Stimulated activated CD4-positive, alpha-beta T cell treated with anti-CD3 and anti-CD28 coated beads, Interleukin-1b, Interleukin-23, amount 100 ng/mL, for 4 hours (primary cell): ENCODE measurements at places on chromosomes 5 and 9.
A peak's percentile ranks its signal among the peaks of the same experiment; 100 is the strongest.

GRCh38 chr9:134213881-134214341 lies 49.5 kb upstream of the RNU6ATAC start:
- DNase-seq, result no peak

- DNase-seq, result no peak
These were observed 668.3 kb downstream of the DNAH5 start for GRCh38 chr5:13276156-13276555.

- DNase-seq, result no peak
These were observed 200.5 kb downstream of the HINT1 start for GRCh38 chr5:130964231-130965202.

- DNase-seq, result no peak
These were observed 702.1 kb downstream of the SEMA5A start for GRCh38 chr5:8843771-8844170.

- no peak for DNase-seq
These were observed 155.7 kb downstream of the RMI1 start for GRCh38 chr9:84136119-84136868.

GRCh38 chr5:134289509-134290113 lies 63.7 kb upstream of the PPP2CA start:
- peak; percentile 36 for DNase-seq

- no peak for DNase-seq
These were observed 21.8 kb downstream of the ELOVL7 start for GRCh38 chr5:60822285-60822556.

DNA sequence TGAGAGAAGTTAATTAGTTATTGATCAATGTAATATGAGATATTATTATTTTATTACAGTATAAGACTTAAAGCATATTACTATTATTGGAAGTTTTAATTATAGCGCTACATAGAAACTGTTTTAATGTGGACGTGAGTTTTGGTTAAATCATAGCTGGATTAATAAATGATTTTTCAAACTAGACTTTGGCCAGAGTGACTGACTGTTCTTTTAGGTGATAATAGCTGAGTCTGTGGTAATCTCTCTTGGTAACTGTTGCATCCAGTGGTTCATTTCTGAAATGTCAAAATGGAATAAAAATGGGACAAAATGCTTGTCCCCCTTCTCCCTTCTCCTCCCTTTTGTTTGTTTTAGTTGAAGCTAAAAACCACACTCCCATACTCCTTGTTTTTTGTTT lies 28.1 kb downstream of the ANKHD1 start:
- no peak for DNase-seq

DNA sequence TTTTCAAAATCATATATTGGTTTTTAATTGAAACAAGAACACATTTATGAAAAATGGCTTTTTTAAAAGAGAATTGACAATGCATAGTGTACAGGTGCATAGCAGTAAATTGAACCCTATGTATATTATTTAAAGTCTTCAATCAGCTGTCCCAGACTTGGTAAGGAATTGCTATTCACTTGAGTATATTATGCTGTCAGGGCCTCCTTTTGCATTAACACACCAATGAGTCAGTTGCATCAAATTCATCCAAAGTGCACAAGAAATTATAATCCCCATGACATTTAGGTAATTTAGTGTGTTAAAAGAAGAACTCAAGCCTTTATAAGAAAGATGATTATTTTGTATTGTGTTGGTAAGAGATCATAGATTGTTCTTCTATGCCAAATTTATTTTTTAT lies 748.8 kb upstream of the RIOK2 start:
- no peak for DNase-seq

- DNase-seq, result no peak
These were observed 148.4 kb upstream of the CLINT1 start for GRCh38 chr5:158007336-158007735.

- DNase-seq, result no peak
These were observed 252.2 kb downstream of the SYK start for GRCh38 chr9:91053824-91054223.

DNA sequence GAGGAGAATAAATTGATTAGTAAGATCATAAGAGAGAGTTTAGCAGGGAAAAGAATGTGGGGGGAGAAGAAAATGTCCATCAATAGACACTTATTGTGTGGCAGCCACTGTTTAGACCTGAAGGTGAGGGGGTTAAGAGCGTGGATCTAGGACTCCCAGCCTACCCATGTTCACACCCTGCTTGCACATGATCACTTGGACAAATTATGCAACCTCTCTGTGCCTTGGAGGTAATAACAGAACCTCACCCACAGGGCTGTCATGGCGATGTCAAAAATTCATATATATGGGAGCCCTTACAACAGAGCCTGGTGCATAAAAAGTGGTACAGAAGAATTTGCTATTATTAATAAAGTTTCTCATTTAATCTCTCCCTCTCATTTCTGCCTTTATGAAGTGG lies 86.0 kb upstream of the EQTN start:
- no peak for DNase-seq

- no peak for DNase-seq
These were observed 451.6 kb downstream of the CDH18 start for GRCh38 chr5:19536387-19536786.

GRCh38 chr5:129459777-129460671 lies at the start of gene ADAMTS19:
Gene ADAMTS19, plus strand, starts transcription at chr5:129460298. Its CDS starts 94 bp downstream, at chr5:129460392.
- no peak for DNase-seq

DNA sequence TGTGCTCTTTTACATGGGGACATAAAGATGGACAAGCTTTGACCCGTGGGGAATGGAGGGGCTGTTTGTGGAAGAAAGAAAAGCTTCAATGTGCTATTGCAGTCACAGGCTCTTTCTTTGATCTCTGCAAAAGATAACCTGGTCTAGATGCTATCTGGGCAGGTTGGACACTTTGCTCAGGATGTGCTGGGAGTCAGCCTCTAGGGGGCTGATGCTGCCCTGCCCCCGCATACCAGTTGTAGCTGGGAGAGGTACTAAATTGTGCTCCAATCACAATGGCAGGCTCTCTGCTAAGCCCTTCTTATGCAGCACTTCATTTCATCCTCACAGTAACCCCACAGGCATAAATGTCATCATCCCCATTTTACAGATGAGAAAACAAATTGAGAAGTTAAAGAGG lies 67.2 kb downstream of the PSD2 start:
- DNase-seq, result no peak

GRCh38 chr9:73215249-73215648 lies 63.6 kb downstream of the ANXA1 start:
- DNase-seq, result no peak

GRCh38 chr5:179297486-179298180 lies 47.6 kb downstream of the ADAMTS2 start:
- no peak for DNase-seq

- DNase-seq, result no peak
These were observed 288.0 kb downstream of the ICE1 start for GRCh38 chr5:5710471-5710870.

GRCh38 chr9:127231666-127232065 lies 32.9 kb upstream of the GARNL3 start:
- DNase-seq, result no peak

GRCh38 chr5:85143138-85143537 lies 758.5 kb upstream of the EDIL3 start:
- DNase-seq, result no peak

GRCh38 chr9:127862075-127863011 lies 7.9 kb upstream of the ENG start:
- DNase-seq, result no peak

- no peak for DNase-seq
These were observed 378.7 kb downstream of the ENC1 start for GRCh38 chr5:74261866-74262265.

GRCh38 chr5:141969783-141970771 lies 1.2 kb downstream of the RNF14 start:
- DNase-seq, result no peak

DNA sequence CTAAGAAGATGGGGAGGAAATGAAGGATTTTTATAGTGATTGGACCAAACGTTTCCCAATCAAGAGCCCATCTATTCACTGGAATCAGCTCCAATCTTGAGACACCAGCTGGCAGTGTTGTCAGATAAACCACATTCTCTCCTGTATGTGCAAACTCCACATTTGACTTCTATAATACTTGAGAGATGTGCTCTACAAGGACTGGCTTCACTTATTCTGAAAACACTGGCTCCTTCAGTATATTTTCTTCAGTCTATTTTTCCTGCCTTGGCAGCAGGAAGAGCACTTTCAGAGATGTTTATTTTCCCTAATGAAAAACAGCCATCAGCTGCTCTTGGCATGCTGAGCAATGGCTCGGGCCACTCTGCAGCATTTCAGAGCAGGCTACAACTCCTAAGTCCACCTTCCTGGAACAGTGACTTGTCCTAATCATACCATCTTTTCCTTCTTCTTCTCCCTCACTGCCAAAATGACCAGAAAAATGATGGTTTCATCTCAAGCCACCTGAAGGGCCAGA lies 96.9 kb upstream of the FSTL4 start:
- no peak for DNase-seq

DNA sequence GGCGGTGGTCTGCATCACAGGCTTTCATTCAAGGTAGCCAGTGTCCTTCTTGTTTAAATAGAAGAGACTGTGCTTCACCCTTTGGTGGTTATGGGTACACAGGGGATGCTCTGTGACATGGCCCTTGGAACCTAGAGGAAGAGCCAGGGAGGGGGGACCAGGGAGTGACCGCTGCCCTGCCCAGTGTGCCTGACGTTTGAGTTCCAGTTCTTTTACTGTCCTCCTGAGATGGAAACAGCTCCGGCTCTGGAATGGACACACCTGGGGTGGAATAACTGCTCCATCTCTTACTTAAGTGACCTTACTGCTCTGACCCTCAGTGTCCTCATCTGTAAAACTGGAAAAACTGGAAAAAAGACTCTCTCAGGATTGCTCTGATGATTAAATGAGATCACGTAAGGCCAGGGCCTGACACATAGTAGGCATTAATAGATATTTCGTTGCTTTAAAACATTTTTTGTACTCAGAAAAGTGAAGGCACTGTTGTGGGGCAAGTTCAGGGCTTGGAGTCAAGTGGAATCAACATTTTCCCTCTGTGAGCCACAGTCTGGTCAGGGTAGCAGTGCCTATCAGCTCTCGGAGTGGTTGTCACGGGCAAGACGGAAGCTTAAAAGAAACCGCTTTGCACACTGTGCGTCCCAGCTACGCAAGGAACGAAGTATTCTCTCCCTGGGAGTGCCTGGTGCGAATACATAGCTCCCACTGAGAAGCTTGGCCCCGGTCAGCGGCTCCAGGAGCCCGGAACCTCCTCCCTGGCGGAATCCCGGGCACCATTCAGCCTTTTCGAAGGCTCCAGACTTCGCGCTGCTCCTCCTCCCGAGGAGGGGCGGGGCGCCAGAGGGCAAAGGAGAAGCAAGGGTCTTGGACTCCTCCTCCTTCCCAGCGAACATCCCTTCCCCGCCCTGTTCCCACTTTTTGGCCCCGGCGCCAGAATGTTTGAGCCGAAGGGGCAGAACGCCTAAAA lies 5.8 kb downstream of the POU4F3 start:
- DNase-seq, result no peak

GRCh38 chr9:72526901-72527800 lies 5.7 kb downstream of the TMC1 start:
- DNase-seq, result peak; percentile 50

- DNase-seq, result no peak
These were observed 56.1 kb downstream of the UBAP2 start for GRCh38 chr9:33992632-33993031.

- DNase-seq, result no peak
These were observed 236.0 kb upstream of the CDH18 start for GRCh38 chr5:20224046-20224445.

- DNase-seq, result no peak
These were observed 65.2 kb downstream of the JMY start for GRCh38 chr5:79301046-79301712.

- peak; percentile 84 for DNase-seq
These were observed 15.8 kb upstream of the RAPGEF1 start for GRCh38 chr9:131755541-131756198.

DNA sequence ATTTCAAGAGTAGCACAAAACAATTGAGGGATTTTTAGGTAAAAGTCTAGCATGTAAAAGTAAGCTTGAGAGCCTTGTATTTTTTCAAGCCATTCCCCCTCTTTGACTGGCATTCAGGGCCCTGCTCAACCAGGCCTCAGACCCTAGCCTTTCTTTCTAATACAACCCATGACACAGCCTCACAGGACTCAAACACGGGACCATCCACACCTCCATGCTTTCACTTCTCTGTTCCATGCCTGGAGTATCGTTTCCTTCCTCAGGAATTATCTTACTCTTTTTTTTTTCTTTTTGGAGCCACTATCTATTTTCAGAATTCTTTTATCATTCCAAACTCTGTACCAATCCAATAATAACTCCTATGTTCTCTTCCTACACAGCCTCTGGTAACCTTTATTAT lies 560.2 kb upstream of the CLINT1 start:
- DNase-seq, result no peak

DNA sequence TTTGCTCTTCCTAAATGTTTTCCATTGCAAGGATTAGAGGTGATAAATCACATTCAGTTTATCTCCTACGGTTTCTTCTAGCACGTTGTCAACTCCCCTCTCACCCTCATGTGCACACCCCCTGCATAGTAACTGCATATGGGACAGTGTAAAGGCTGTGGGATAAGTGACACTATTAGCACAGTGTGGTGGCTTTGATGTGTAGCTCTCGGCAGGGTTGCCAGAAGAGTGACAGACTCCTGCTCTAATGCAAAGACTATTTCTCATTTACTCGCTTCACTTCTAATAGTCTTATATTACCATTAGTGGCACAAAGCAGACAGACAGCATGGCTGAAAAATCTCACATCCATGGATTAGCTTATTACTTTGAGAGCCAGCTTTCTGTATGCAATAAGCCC lies 454.6 kb downstream of the CETN3 start:
- DNase-seq, result no peak

- DNase-seq, result no peak
These were observed 34.3 kb upstream of the OLFM1 start for GRCh38 chr9:135053133-135053532.

DNA sequence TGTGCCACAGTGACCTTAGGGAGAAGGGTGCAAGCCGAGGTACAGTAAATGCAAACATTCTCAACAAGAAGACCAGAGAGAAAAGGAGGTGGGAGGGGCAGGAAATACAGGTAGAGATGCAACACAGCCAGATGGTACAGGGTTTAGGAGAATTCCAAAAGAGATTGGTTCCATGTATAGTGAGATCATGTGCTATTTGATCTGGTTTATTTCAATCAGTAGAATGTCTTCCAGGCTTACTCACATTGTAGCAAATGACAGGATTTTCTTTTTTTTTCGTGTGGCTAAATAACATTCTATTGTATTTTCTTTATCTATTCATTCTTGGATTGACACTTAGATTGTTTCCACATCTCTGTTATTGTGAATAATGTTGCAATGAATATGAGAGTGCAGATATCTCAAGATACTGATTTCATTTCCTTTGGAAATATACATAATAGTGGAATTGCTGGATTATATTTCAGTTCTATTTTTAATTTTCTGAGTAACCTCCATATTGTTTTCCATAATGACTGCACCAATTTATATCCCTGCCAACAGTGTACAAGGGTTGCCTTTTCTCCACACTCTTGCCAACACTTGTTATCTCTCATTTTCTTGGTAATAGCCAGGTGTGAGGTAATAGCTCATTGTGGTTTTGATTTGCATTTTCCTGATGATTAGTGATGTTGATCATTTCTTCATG lies 107.8 kb upstream of the GAS1 start:
- no peak for DNase-seq

GRCh38 chr5:40784027-40784653 lies 14.0 kb downstream of the PRKAA1 start:
- DNase-seq, result no peak

GRCh38 chr5:84231433-84231832 lies 153.2 kb downstream of the EDIL3 start:
- no peak for DNase-seq

- DNase-seq, result no peak
These were observed 20.1 kb downstream of the DOCK2 start for GRCh38 chr5:169657127-169657526.

GRCh38 chr9:114551750-114552685 lies 35.6 kb upstream of the ATP6V1G1 start:
- no peak for DNase-seq
